Fibroblast of skin of right biceps (primary cell): ENCODE measurements at places on chromosomes 11 and 22.

DNA sequence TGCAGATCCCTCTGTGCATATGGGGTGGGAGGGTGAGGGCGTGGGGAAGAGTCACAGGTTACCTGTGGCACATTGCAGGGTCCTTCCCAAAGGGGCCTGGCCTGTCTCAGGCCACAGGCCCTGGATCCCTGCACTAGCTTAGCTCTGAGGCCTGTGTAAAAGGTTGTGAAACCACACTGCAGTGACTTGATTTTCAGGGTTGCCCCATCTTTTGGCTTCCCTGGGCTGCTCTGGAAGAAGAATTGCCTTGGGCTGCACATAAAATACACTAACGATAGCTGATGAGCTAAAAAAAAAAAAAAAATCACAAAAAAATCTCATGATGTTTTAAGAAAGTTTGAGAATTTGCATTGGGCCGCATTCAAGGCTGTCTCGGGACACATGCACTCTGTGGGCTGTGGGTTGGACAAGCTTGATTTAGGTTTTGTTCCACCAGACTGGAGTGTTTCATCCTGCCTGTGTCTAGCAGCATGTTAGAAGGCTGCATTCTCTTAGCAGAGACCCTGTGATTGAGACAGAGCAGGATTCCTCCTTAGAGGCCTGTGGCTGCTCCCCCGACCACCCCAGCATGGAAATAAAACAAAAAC, 35.9 kb upstream of the TREH start:
- DNase-seq: no peak

- no peak for DNase-seq
Observed at GRCh38 chr11:16924462-16924825, 89.8 kb downstream of the PLEKHA7 start.

- no peak for DNase-seq
Observed at GRCh38 chr11:1597331-1597993, 632 bp downstream of the KRTAP5-2 start.

GRCh38 chr11:1763336-1763795, 361 bp downstream of the CTSD start:
- no peak for DNase-seq

- peak; percentile 21 for DNase-seq
Observed at GRCh38 chr22:44091021-44091721, 67.1 kb downstream of the PARVB start.

- peak; percentile 98 for DNase-seq
Observed at GRCh38 chr11:110907629-110908028, 195.4 kb upstream of the ARHGAP20 start.

DNA sequence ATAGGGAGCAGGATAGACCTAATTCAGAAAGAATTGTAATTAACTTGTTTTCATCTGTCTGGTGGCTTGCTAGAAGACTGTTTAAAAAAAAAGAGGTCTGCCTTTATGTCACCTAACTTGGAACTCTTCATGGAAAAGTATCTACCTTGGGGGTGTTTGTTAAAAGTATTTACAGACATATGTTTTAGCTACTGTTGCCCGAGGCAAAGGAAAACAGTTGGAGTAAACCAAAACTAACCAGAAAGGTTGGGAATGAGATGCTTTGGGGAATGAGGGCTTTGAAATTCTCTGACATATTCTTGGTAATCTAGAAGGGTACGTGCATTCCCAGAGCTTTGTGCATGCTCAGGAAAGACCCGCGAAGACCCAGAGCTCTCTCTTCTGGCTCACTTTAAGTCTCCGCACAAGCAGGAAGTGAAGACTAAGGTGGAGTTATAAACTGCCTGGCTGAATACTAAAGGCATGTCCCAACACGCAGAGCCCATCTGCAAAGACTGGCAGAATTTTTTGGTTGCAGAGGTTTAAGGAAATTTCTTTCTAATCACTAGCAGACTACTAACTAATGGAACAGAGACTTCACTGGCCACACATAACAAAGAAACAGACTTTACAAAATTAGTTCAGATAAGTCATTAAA, 33.2 kb downstream of the HIKESHI start:
- no peak for DNase-seq

GRCh38 chr11:95727620-95728019, 62.0 kb downstream of the FAM76B start:
- no peak for DNase-seq

DNA sequence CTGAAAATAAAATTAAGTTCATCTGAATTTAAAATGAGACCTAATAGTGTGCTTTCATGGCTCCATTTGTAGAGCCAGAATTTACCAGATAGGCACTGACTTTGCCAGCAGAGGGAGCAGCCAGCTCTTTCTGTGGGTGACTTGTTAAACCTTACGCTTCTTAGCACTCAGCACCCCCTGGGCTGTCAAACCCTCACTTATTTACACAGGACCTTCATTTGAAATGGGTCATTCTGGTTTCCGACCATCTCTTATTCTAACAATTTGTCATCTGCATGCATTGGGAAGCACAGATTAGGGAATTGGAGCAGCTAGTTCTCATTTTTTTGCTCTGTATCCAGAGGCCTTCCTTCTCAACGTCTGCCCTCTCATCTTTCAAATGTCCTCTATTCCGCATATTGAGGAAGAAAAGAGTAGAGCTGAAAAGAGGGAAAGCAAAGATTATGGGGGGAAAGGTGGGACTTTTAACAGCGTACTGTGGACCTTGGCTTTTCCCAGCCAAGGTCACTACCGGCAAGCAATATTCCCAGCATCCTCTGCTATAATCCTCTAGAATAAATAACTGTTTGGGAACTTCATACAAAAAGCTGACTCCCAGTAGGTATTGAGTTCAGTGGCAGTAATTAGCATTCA, 3.1 kb downstream of the ASRGL1 start:
- peak; percentile 37 for DNase-seq

DNA sequence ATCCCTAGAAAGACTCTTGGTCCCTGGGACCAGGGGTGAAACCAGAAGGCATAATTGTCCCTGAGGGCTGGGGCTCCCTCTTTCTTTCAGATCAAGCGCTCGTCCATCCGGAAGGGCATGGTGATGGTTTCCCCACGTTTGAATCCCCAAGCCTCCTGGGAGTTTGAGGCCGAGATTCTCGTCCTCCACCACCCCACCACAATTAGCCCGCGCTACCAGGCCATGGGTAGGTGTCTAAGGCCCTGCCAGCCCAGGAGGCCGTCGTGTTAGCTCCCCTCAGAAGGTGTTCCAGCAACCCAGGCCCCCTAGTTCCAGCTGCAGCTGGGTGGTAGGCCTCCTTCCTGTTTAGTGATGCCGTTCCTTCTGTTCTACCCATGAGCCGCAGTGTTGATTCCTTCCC, 21.4 kb downstream of the GTPBP1 start:
- no peak for DNase-seq

DNA sequence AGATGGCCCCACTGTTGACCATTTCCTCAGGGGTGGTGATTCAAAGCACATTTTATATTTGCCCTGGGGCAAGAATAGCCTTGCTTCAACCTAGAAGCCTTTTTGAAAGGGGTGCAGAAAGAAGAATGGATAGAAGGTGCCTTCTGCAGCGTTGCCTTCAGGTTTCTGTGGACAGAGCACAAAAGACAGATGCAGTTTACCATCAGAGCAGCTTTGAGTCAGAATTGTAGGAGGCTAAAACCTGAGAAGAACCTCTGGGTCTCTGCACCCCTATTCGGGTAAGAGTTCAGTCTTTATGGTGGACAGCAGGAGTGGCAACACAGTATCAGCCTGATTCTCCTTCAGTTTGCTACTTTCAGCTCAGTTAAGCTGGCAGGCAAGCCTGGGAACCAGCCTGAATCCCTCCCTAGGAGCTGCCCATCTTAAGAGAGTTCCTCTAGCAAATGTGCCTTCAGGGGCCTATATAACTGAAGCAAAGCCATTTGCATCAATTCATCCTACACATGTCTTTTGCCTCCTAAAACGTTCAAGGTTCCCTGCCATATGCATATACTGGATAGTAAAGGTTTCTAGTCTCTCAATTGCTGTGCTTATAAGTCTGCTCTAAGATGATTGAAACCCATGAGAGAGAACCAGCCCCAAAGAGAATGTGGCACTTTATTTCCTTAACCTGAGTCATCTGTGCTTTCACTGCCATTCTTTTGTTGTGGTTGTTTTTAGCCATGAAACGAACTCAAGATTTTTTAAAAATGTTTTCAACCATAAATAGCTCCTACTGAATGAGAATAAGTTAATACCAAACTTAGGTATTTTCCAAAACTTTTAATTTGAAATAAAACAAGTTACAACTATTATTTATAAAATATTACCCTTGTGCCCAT, 123.0 kb downstream of the TRIM44 start:
- DNase-seq: peak; percentile 31

GRCh38 chr11:106642331-106642730, 375.9 kb downstream of the GUCY1A2 start:
- DNase-seq: peak; percentile 26

DNA sequence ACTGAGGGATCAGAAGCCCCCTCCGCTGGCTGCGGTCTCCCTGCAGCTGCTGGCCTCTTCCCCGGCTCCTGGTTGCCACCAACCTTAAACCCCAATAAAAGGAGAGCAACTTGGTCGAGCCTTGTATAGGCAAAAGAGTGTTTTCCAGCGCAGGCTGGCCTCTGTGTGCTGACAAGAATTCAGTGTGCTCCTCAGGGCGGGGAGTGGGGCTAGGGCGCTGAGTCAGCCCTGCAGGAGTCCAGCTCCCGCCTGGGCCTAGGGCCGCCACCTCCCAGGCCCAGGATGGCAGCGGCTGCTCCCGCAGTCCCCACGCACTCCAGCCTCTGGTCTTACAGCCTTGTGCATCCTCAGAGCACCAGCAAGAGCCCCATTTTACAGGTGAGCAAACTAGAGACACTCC, at the start of gene SHISAL1:
Gene SHISAL1, minus strand, starts transcription at position 186 of the 400 bp plus-strand sequence. CDS start 12,006 bp downstream, outside the sequence.
- peak; percentile 17 for DNase-seq

DNA sequence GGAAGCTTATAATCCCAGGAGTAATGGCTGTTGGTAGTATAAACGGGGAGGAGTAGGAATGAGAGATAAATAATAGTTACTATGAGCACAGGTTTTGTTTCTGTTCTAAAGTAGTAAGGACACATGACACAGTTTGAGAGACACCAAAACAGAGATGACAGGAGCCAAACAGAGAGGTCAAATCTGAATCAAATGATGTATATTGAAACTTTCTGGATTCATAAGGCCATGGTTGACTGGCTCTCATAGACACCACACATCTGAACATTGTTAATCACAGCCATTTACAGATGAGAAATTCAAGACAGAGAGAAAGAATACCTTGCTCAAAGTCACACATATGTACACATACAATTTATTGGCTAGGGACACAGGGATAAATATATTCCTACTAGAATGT, 63.4 kb upstream of the UCP3 start:
- no peak for DNase-seq

DNA sequence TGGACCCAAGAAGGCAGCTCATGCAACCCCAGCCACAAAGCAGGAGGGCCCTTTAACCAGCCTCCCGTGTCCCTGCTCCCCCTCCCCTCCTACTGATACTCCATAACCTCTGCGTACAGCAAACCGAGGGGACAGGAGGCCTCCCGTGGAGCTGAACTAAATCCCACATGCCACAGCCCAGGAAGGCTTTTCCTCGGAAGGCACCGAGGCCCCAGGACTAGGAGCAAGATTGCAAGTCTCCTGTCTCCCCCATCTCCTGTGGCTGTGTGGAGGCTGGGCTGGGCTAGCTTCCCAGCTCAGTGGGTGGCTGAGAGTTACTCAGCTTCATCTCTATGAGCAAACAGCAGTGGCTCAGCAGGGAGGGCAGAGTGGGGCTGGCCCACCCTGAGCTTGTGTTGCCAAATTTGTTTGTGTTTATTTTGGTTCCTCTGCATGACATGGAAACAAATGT, 62.7 kb upstream of the NECTIN1 start:
- peak; percentile 89 for DNase-seq

- no peak for DNase-seq
Observed at GRCh38 chr11:121435551-121436511, 16.3 kb upstream of the SORL1 start.

DNA sequence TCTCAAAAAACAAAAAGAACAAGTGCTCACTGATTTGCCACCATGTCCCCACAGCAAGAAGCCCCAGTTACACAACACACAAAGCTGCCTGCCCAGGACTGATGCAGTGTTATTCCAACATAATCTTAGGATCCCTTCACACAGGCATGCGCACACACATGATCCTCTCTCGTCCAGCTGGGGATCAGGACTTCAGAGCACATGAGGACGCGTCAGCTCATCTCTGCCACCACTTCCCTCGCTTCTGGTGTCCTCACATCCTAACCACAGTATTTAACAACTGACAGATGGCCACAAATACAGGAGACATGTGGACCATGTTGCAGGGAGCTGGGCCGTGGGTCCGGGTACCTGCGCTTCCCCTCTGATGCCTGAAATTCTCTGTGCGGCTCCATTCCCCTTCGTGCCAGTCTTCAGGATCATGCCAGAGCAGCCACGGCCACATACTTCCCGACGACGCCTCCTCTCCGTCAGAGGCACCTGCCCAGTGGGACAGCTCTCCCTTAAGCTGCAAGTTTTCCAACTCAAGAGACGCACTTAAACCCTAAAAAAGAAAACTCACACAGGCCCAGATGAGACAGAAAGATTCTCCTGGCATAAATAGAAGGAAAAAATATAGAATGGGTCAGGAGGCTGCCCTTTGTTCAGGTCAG, 68.3 kb downstream of the PACSIN2 start:
- no peak for DNase-seq

- no peak for DNase-seq
Observed at GRCh38 chr11:71525188-71525937, 1.7 kb upstream of the KRTAP5-7 start.

- DNase-seq: peak; percentile 46
Observed at GRCh38 chr11:94638301-94638901, 71.2 kb downstream of the PIWIL4 start.

DNA sequence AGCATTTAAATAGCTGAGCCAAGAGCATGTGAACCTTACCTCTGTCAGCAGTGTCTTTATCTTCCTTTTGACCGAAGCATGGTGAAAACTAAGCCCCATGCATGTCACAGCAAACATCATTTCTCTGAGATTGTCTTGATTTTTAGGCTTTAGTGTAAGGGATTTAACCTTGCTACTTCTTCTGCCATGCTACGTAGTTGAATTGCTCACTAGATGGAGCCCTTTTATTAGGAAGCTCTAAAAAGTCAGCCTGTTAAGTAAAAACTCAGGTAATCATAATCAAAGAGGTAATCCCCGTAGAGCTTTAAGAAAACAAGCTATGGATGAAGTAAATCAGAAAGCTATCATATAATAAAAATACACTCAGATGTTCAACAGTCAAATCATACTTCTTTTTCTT, 149.5 kb downstream of the PGR start:
- no peak for DNase-seq
